ENCODE measurements at places on chromosomes 6 and 20.
A peak's percentile ranks its signal among the peaks of the same experiment; 100 is the strongest.

- DNase-seq: no peak
Observed at GRCh38 chr6:170025935-170026750, 264.7 kb downstream of the DLL1 start.

DNA sequence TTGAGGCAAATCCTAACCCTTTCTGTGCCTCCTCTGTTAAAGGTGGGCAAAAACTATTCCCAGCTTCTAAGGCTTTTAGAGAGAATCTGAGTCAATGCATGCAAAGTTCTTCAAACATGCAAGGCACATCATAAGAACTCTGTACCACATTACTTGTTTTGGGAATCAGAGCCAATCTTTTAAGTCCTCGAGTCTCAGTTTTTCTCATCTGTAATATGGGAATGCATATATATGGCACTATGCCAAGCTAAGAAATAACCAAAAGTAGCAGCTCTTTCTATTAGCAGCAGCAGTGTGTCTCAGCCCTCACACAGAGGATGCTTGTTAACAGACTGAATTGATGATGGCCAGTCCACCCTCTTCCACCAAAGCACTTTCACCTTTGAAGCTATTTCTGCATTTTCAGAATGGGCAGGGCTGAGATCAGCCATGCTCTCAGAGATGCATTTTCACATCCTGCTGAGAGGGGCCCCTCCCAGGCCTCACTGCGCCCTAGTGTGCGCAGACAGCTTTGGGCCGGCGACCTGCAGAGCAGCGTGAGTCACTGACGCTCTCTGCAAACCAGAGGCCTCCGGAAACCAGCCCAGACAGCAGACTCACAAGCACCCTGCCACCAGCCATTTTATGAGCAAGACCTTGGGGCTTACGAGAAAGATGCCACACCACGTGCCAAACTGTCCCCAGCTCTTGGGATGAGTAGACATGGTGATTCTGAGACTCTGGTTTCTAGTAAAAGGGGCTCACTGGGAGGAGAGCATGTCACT, 138.0 kb downstream of the NFATC2 start:
- DNase-seq: peak; percentile 79

DNA sequence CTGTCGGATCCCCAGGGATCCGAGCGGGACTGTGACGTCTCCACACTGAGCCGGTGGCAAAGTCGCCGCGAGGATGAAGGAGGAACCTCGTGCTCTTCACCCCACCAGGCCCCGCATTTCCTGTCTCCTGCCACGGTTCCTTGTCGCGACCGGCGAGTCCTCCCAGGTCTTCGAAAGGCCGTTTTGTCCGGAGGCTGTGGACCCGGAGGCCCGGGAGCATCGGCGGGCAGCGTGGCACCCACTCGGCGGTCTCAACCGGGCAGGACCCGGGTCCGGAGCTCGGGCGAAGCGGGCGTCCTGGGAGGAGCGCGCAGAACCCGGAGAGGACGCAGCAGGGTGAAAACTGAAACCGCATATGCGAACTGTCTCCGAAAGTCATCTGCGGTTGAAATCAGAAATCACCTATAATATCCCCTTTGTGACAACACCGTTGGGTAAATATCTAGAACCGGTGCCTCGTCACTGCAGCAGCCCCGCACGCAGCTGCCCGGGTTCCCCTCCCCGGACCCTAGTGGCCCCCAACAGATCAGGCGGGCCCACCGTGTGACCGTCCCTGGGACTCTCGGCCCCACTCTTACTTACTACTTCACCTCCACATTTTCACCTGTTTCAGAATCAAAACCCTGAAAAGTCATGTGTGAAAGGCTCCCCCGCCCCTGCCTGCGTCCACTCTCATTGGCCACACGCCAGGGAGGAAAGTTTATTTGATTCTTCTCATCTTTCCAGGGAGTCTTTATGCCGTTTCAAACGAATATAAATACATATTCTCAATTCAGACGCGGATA, 3.1 kb upstream of the ULBP2 start:
- peak; percentile 36 for DNase-seq

GRCh38 chr6:633611-634010, 23.3 kb downstream of the HUS1B start:
- no peak for DNase-seq

DNA sequence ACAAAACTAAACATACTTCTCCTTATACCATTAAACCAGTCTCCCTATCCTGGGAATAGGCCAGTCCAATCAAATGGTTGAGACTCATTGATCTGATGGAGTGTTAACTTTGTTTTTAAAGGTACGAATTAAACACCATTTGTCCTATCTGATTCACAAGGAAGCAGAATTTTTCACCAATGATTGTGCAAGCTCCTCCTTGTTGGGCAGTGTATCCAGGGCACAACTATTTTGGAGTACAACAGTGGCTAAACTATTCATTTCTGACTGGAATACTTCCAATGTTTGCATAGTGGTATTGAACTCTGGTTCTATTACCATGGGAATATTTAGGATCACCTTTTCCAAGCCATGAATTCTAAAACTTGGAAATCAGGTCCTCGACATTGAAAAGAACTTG, 5.4 kb upstream of the PPP1R3G start:
- no peak for DNase-seq

GRCh38 chr6:96124778-96125177, 109.0 kb downstream of the FUT9 start:
- DNase-seq: no peak

DNA sequence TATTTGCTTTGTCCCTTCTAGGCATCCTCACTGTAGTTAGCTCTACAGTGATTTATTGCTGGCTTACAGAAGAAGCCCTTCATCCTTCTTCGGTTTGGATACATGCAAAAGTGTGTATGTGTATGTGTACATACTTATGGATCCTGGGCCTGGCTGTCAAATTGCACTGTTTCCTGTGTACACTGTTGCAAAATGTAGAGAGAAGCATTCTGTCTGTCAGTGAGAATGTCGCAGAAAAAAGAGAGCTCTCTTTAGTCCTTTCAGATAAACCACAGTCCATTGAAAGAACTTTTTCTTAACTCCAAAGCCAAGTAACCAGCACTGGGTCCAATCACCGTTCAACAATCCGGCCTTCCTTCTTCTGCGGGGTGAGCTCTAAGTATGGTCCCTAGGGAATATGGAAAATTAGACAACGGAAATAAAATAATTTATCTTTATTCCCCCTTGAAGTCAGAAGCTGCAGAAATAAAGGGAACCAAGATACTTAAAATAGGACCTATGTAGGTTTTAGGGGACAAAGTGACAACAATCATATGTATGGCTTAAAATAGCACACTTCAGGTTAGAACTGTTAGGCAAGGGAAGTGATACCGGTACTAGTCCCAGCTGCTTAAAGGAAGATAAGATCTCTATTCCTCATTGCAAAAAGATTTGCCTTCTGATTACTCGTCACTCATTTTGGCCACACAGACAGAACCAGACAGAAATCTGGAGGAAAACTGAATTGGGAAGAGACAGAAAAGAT, 107.0 kb downstream of the CD83 start:
- no peak for DNase-seq

- no peak for DNase-seq
Observed at GRCh38 chr20:58137651-58138265, 90.7 kb downstream of the ANKRD60 start.

- DNase-seq: no peak
Observed at GRCh38 chr6:17091122-17091521, 10.7 kb upstream of the STMND1 start.

DNA sequence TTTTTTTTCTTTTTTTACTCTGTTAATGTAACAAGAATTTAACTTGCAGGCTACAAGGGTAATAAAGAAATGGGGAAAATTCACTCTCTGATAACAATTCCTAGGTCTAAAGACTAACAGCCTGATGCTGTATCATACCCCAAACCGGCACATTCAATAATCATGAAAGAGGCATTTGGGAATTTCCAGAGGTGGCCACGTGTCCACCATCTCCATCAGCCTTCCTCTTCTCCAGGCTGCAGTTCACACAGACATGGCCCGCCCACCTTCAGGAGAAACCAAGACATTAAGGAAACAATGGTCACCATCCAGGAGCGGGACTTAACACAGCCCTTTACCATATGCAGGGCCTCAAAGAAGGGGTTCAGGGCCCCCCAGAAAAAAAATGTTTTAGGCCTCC, 44.8 kb downstream of the PDE10A start:
- DNase-seq: no peak

DNA sequence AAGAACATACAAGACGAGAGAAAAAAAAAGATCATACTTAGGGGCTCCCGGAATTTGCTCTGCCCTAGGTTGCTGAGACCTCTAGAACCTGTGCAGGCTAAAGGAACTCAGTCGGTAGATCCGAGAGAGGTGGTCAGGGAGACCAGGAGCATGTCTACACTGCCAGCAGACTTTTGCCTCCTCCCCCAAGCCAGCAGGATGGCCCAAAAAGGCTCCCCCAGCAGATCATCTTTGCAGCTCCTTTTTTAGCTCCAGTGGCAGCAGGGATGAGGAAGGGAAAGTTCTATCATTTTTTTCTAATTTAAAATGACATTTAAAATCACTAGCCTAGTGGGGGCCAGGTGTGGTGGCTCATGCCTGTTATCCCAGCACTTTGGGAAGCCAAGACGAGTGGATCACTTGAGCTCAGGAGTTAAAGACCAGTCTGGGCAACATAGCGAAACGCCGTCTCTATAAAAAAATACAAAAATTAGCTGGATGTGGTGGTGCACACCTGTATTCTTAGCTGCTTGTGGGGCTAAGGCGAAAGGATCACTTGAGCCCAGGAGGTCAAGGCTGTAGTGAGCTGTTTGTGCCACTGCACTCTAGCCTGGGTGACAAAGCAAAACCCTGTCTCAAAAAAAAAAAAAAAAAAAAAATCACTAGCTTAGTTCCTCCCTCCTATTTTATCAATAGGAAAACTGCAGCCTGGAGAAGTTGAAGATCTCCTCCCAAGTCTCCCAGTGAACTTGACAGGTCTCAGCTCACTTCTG, 69.3 kb upstream of the MYL9 start:
- no peak for DNase-seq

DNA sequence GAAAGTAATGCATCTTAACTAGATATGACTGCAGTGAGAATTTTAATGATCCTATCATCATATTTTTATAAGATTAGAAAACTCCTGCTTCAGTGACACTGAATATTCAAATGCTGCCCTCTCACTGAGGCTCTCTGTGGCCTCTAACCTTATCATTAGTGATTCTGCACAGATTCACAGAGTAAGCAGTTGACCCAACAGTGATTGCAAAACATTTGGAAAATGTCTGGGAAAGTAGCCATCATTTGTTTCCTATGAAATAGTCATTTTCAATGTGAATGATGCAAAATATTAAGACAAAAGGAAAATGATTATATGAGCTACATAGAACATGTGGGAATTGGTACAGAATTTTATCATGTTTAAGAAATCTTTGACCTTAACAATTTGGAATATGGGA, 210.3 kb downstream of the TBX18 start:
- no peak for DNase-seq

- no peak for DNase-seq
Observed at GRCh38 chr20:35235881-35236280, 9.4 kb downstream of the MMP24 start.
